ENCODE measurements at places on chromosomes 11 and 22. TPM values are rescaled to one million over a fixed set of nuclear protein-coding genes. Genes with fewer than 3 reads are reported as not detected.

OR8B3 gene
- total RNA-seq = not detected

KIRREL3 gene
- total RNA-seq = 1.1 TPM

SCT gene
- total RNA-seq = not detected

ELFN2 gene
- not detected for total RNA-seq

LRRC10B gene
- 0.72 TPM for total RNA-seq

TMPRSS4 gene
- total RNA-seq = 2.3 TPM

DNA sequence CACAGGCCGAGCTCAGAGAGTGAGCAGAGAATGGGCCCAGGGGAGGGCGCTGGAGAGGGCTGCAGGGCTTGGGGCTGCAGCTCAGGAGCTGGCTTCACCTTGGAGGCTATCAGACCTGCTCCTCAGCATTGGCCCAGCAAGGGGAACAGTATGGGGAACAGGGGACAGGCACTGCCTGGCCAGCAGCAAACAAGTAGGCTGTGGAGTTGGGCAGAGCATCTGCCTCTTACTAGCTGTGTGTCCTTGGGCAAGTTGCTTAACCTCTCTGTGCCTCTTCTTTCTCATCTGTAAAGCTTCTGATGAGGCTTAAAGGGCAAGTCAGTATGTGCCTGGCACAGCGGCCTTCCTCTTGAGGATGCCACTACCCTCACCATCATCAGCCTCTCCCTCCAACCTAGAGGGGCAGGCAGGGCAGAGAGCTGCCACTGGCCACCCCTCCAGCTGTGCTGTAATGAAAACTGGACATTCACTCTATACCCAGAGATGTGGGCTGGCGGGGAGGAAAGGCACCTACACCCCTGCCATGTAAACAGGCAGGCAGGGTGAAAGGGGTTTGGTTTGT is 7.5 kb upstream of the CDKN1C start:
- H3K4me3 ChIP-seq = no peak overlapping the region
- H3K27ac ChIP-seq = no peak overlapping the region
- peaks cover 15% of the 10 kb centered on the region for H3K4me1 ChIP-seq
- no peak for DNase-seq

DNA sequence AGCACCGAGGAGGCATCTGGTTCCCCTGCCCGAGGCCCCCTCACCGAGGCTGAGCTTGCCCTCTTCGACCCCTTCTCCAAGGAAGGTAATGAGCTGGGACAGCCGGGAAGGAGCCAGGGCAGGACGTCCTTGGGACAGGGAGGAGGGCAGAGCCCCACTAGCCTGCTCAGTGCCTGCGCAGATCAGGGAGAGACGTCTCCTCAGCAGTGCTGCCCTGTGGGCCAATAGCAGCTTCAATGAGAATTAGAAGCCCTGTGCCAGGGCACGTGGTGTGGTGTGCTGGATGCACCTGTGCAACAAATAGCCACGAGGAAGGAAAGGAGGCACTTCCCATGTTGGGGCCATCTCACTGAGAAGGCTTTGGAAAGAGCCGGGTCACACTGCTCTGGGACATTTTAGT is 5.4 kb upstream of the SAC3D1 start:
- H3K27ac ChIP-seq = no peak overlapping the region
- no peak for DNase-seq
- H3K4me3 ChIP-seq = no peak overlapping the region
- H3K36me3 ChIP-seq = no peaks in the 10 kb centered on the region

DNA sequence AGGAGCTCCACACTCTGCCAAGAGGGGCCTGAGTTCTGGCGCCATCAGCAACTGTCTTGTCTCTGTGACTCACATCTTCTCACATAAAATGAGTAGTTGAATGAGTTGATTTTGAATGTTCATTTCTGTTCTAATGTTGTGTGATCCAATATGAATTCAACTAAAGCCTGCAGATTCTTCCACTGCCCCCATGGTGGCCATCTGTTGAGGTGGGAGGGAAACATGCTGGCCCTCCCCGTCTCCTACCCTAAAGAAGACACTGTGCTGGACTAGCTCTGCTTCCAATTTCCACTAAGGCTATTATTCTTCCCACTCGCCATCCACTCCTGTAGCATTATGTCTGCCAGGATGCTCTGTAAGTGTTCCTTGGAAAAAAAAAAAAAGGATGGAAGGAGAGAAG is 555.6 kb upstream of the LARGE1 start:
- H3K27me3 ChIP-seq = no peaks in the 10 kb centered on the region
- DNase-seq = no peak
- H3K36me3 ChIP-seq = no peaks in the 10 kb centered on the region
- no peaks in the 10 kb centered on the region for H3K4me1 ChIP-seq
- H3K4me3 ChIP-seq = no peak overlapping the region
- no peak overlapping the region for H3K27ac ChIP-seq

DNA sequence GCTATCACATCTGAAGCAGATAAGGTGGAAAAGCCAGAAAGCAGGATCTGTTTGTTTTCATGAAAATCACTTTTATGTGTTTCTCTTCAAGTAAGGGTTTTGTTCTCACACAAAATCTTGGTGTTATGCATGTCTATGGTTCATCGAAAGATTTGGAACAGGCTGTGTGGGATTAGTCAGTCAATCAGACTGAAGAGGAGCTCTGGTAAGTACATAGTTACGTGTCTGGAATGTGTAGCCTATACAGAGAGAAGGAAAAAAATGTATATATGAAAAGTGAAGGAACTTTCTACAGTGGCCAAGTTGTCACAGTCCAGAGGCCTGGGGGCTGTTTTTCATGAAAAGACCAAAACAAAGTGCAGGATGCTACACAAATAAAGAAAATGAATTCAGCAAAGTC is 156.7 kb downstream of the CNTN5 start:
- H3K36me3 ChIP-seq = no peaks in the 10 kb centered on the region
- no peak overlapping the region for H3K27ac ChIP-seq
- H3K27me3 ChIP-seq = no peaks in the 10 kb centered on the region
- H3K4me3 ChIP-seq = no peak overlapping the region
- no peaks in the 10 kb centered on the region for H3K4me1 ChIP-seq

- DNase-seq = no peak
- no peaks in the 10 kb centered on the region for H3K36me3 ChIP-seq
- H3K27me3 ChIP-seq = no peaks in the 10 kb centered on the region
- peak overlapping the region; percentile 47 for H3K27ac ChIP-seq
- H3K4me1 ChIP-seq = peaks cover 36% of the 10 kb centered on the region
Measured at GRCh38 chr11:73330569-73331093, 22.6 kb downstream of the ARHGEF17 start.

DNA sequence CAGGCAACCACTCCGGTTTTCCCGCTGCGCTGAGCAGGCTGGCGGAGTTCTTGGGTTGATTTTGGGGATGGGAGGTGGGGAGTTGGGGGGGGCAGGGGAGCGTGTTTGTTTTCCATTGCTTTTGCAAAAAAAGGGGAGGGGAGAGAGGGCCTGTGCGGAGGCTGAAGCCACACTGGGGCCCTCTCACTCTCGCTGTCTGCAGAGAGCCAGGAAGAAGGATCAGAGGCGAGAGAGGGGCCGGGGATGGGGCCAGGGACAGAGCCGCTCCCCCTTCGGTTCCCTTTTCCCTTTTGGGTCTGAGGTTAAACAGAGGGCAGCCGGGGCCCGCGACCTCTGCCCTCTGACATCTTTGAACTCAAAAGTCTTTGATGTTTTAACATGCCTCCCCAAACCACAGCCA is 17.4 kb upstream of the H19 start:
- H3K27ac ChIP-seq = no peak overlapping the region
- H3K4me3 ChIP-seq = no peak overlapping the region
- DNase-seq = no peak

GRCh38 chr11:34641456-34641855 is 20.6 kb downstream of the EHF start:
- no peak for DNase-seq
- H3K36me3 ChIP-seq = no peaks in the 10 kb centered on the region
- no peak overlapping the region for H3K4me3 ChIP-seq
- no peaks in the 10 kb centered on the region for H3K27me3 ChIP-seq

- H3K36me3 ChIP-seq = no peaks in the 10 kb centered on the region
- H3K4me3 ChIP-seq = peak within 1 kb of the TSS; percentile 57
- H3K27ac ChIP-seq = peak within 1 kb of the TSS; percentile 87
- no peaks in the 10 kb centered on the region for H3K27me3 ChIP-seq
- peaks cover 18% of the 10 kb centered on the region for H3K4me1 ChIP-seq
Measured at GRCh38 chr22:27801616-27802345, at the start of gene MN1. Gene MN1, minus strand, starts transcription at chr22:27801756. Its CDS starts 1,213 bp downstream, at chr22:27800543.

- H3K36me3 ChIP-seq = no peaks in the 10 kb centered on the region
- H3K27me3 ChIP-seq = no peaks in the 10 kb centered on the region
- no peak for DNase-seq
- H3K27ac ChIP-seq = no peak overlapping the region
- no peak overlapping the region for H3K4me3 ChIP-seq
Measured at GRCh38 chr11:91608677-91609076, 615.9 kb upstream of the FAT3 start.

- H3K27me3 ChIP-seq = no peaks in the 10 kb centered on the region
- peaks cover 3% of the 10 kb centered on the region for H3K4me1 ChIP-seq
- DNase-seq = no peak
- no peak overlapping the region for H3K27ac ChIP-seq
- H3K36me3 ChIP-seq = no peaks in the 10 kb centered on the region
Measured at GRCh38 chr11:95086836-95087570, 2.6 kb upstream of the ENDOD1 start.

- H3K27ac ChIP-seq = no peak overlapping the region
- no peak for DNase-seq
- H3K36me3 ChIP-seq = no peaks in the 10 kb centered on the region
- H3K4me3 ChIP-seq = no peak overlapping the region
- H3K4me1 ChIP-seq = no peaks in the 10 kb centered on the region
Measured at GRCh38 chr11:102669664-102670063, 35.9 kb downstream of the MMP27 start.

GRCh38 chr11:65558930-65559509 is 861 bp upstream of the LTBP3 start:
- peak overlapping the region; percentile 100 for H3K27ac ChIP-seq
- H3K4me3 ChIP-seq = peak overlapping the region; percentile 55
- H3K4me1 ChIP-seq = peaks cover 32% of the 10 kb centered on the region
- no peaks in the 10 kb centered on the region for H3K36me3 ChIP-seq
- DNase-seq = peak; percentile 83
- no peaks in the 10 kb centered on the region for H3K27me3 ChIP-seq

- H3K4me1 ChIP-seq = peaks cover 4% of the 10 kb centered on the region
- H3K36me3 ChIP-seq = no peaks in the 10 kb centered on the region
- H3K4me3 ChIP-seq = no peak overlapping the region
- H3K27ac ChIP-seq = no peak overlapping the region
- no peak for DNase-seq
Measured at GRCh38 chr22:37431366-37431765, 4.1 kb upstream of the ELFN2 start.

- no peak overlapping the region for H3K4me3 ChIP-seq
- no peaks in the 10 kb centered on the region for H3K4me1 ChIP-seq
- DNase-seq = no peak
- H3K36me3 ChIP-seq = no peaks in the 10 kb centered on the region
Measured at GRCh38 chr11:99268886-99269285, 248.1 kb downstream of the CNTN5 start.

DNA sequence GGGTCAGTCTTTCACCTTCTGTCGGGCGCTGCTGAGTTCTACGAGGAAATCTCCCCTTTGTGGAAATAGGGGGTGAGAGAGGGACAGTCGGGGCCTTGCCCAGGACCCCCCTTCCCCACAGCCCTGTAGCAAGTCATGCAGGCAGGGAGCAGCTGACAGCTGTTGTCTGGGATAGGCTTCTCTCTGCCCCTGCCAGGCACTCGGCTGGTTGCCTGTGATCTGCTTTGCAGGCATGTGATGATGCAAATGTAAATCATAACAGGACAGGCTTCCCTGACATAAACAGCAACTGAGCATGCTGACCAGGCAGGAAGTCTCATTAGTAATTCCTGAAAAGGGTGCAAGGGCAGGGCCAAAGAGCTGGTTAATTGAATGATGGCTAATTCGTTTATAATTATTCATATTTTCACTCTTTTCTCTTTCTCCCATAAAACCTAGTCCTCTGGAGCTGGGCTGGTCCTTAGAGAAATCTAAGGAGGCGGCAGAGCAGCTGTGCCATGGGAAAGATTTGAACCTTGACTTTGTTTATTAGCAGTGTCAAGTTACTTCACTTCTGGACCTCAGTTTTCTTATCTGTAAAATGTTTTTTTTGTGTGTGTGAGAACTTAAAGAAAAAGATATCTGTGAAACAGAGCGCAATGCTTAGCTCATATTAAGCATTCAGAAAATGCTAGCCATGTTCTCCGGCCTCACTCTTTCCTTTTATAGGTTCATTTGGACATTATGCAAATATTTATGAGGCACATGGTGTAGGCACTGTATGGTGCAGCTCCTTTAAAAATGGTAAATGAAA is 129.7 kb downstream of the LDLRAD3 start:
- H3K4me1 ChIP-seq = peaks cover 11% of the 10 kb centered on the region
- H3K4me3 ChIP-seq = no peak overlapping the region
- no peaks in the 10 kb centered on the region for H3K36me3 ChIP-seq
- H3K27me3 ChIP-seq = no peaks in the 10 kb centered on the region
- peak; percentile 54 for DNase-seq
- H3K27ac ChIP-seq = no peak overlapping the region

GRCh38 chr11:16607675-16608644 is 130.5 kb upstream of the C11orf58 start:
- peak; percentile 62 for DNase-seq
- H3K36me3 ChIP-seq = no peaks in the 10 kb centered on the region
- no peaks in the 10 kb centered on the region for H3K27me3 ChIP-seq
- peak overlapping the region; percentile 41 for H3K4me3 ChIP-seq
- peaks cover 3% of the 10 kb centered on the region for H3K4me1 ChIP-seq

GRCh38 chr11:65083834-65084597 is at the start of the genes CDCA5 and ZFPL1:
Gene CDCA5, minus strand, starts transcription at chr11:65084040. Its CDS starts 62 bp downstream, at chr11:65083978.
Gene ZFPL1, plus strand, starts transcription at chr11:65084222. Its CDS starts 477 bp downstream, at chr11:65084699.
- no peaks in the 10 kb centered on the region for H3K27me3 ChIP-seq
- H3K36me3 ChIP-seq = no peaks in the 10 kb centered on the region
- DNase-seq = peak; percentile 97
- H3K27ac ChIP-seq = peak within 1 kb of the TSS; percentile 75
- H3K4me3 ChIP-seq = peak within 1 kb of the TSS; percentile 77
- peaks cover 7% of the 10 kb centered on the region for H3K4me1 ChIP-seq

- DNase-seq = no peak
- H3K4me3 ChIP-seq = no peak overlapping the region
- H3K36me3 ChIP-seq = no peaks in the 10 kb centered on the region
- no peak overlapping the region for H3K27ac ChIP-seq
Measured at GRCh38 chr22:27250418-27250817, 551.1 kb downstream of the MN1 start.

GRCh38 chr11:132060567-132060966 is 690.2 kb downstream of the NTM start:
- H3K27me3 ChIP-seq = no peaks in the 10 kb centered on the region
- DNase-seq = no peak
- H3K4me3 ChIP-seq = no peak overlapping the region
- H3K36me3 ChIP-seq = no peaks in the 10 kb centered on the region
- no peaks in the 10 kb centered on the region for H3K4me1 ChIP-seq

- peak; percentile 55 for DNase-seq
- H3K27me3 ChIP-seq = no peaks in the 10 kb centered on the region
- H3K27ac ChIP-seq = peak overlapping the region; percentile 89
- peaks cover 3% of the 10 kb centered on the region for H3K4me1 ChIP-seq
- peak overlapping the region; percentile 70 for H3K4me3 ChIP-seq
Measured at GRCh38 chr11:118437208-118438125, 1.2 kb downstream of the KMT2A start.

GRCh38 chr11:130476922-130477491 is 28.6 kb downstream of the ADAMTS15 start:
- H3K4me1 ChIP-seq = peaks cover 31% of the 10 kb centered on the region
- no peaks in the 10 kb centered on the region for H3K27me3 ChIP-seq
- DNase-seq = no peak
- peak overlapping the region; percentile 68 for H3K27ac ChIP-seq
- no peak overlapping the region for H3K4me3 ChIP-seq

- DNase-seq = peak; percentile 81
- H3K27ac ChIP-seq = peak overlapping the region; percentile 60
- no peak overlapping the region for H3K4me3 ChIP-seq
- no peaks in the 10 kb centered on the region for H3K27me3 ChIP-seq
- peaks cover 26% of the 10 kb centered on the region for H3K4me1 ChIP-seq
Measured at GRCh38 chr11:76654298-76654851, 16.2 kb downstream of the LRRC32 start.

- no peaks in the 10 kb centered on the region for H3K36me3 ChIP-seq
- H3K27ac ChIP-seq = no peak overlapping the region
- H3K27me3 ChIP-seq = no peaks in the 10 kb centered on the region
Measured at GRCh38 chr11:2569731-2570210, 125.0 kb downstream of the KCNQ1 start.
